Activated naive CD4-positive, alpha-beta T cell treated with anti-CD3 and anti-CD28 coated beads, Interleukin-2, amount 50 U/mL, for 72 hours (primary cell): ENCODE measurements at places on chromosomes 2 and 18. TPM values are rescaled to one million over a fixed set of nuclear protein-coding genes. Genes with fewer than 3 reads are reported as not detected.

Gene SALL3
- not detected for total RNA-seq

Gene RAB6D
- total RNA-seq, result not detected

Gene SCYGR4
- not detected for total RNA-seq

Gene POTEJ
- total RNA-seq, result not detected

Gene MEX3C
- total RNA-seq, result 82.5 TPM

Gene ASTL
- 3.4 TPM for total RNA-seq

Gene PER2
- total RNA-seq, result 11.5 TPM

Gene CNPPD1
- 48.0 TPM for total RNA-seq

Gene CKAP2L
- 55.6 TPM for total RNA-seq

Gene SKOR2
- total RNA-seq, result not detected

Gene ZNF514
- 7.6 TPM for total RNA-seq

Gene SLC9A4
- 0.23 TPM for total RNA-seq

Gene RGPD4
- total RNA-seq, result 0.16 TPM

Gene TPO
- not detected for total RNA-seq

Gene BCL11A
- total RNA-seq, result 0.25 TPM

Gene IL1RL1
- 1.0 TPM for total RNA-seq

Gene SLC11A1
- not detected for total RNA-seq

Gene SLC5A7
- total RNA-seq, result not detected

Gene NFATC1
- total RNA-seq, result 94.8 TPM

Gene UNC80
- total RNA-seq, result not detected

Gene ASXL3
- not detected for total RNA-seq

Gene PTPRN
- 0.09 TPM for total RNA-seq

Gene SETBP1
- 2.7 TPM for total RNA-seq

Gene AOX1
- total RNA-seq, result 0.05 TPM

Gene LIMS3
- total RNA-seq, result 1.1 TPM

Gene CHMP1B
- 26.4 TPM for total RNA-seq

Gene WDSUB1
- 10.3 TPM for total RNA-seq

Gene CROCC2
- total RNA-seq, result not detected

Gene DSC2
- total RNA-seq, result not detected

Gene HRH4
- total RNA-seq, result not detected

Gene PAX3
- total RNA-seq, result not detected

Gene CNTNAP5
- total RNA-seq, result not detected

Gene MSTN
- total RNA-seq, result not detected

Gene ADI1
- 29.3 TPM for total RNA-seq

Gene LCT
- 0.27 TPM for total RNA-seq

Gene ANKRD62
- total RNA-seq, result not detected

Gene CD8B2
- total RNA-seq, result not detected

Gene RRM2
- 413 TPM for total RNA-seq

Gene ACMSD
- total RNA-seq, result not detected

Gene GNAL
- total RNA-seq, result 0.53 TPM

Gene RAX
- not detected for total RNA-seq

Gene ACADL
- not detected for total RNA-seq

Gene GAREM1
- total RNA-seq, result not detected

Gene RBMS1
- 33.8 TPM for total RNA-seq

Gene NXPH2
- total RNA-seq, result not detected

Gene CELF4
- not detected for total RNA-seq

Gene ERLEC1
- total RNA-seq, result 17.7 TPM

Gene POMC
- total RNA-seq, result 2.4 TPM

Gene INO80B
- total RNA-seq, result 50.3 TPM

Gene PLEK
- total RNA-seq, result 0.88 TPM
